ENCODE measurements at places on chromosomes 3 and 15.

DNA sequence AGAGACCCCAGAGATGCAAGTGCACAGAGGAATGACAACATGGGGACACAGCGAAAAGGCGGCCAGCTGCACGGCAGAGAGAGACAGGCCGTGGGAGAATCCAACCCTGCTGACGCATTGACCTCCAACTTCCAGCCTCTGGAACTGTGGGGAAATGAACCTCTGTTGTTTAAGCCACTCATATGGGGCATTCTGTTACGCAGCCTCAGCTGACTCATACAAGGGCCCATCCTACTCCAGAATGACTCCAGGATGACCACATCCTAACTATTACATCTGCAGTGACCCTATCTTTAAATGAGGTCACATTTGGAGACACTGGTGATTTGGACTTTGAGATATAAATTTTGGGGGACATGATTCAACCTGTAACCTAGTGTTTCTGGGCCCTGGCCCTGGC lies 44.0 kb downstream of the KLF15 start:
- DNase-seq = no peak

GRCh38 chr3:2082871-2083480 lies 15.7 kb upstream of the CNTN4 start:
- DNase-seq = no peak

DNA sequence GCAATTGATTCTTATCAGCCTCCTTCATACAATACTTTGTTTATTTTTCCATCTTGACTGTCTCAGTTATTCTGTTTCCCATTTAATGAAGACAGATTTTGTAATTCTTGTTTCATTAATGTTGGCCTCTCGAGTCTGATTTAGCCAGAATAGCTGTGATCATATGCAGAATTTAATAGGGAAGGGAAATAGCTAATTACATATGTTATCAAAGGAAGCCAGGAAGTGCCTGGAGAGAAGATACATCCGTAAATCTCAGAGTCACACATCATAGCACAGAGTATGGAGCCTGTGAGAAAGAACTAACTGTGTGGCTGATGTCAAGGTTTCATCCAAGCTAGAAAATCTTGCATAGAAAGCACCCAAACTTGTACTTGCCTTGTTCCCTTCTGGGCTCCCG lies 288.9 kb upstream of the SLCO3A1 start:
- no peak for DNase-seq

DNA sequence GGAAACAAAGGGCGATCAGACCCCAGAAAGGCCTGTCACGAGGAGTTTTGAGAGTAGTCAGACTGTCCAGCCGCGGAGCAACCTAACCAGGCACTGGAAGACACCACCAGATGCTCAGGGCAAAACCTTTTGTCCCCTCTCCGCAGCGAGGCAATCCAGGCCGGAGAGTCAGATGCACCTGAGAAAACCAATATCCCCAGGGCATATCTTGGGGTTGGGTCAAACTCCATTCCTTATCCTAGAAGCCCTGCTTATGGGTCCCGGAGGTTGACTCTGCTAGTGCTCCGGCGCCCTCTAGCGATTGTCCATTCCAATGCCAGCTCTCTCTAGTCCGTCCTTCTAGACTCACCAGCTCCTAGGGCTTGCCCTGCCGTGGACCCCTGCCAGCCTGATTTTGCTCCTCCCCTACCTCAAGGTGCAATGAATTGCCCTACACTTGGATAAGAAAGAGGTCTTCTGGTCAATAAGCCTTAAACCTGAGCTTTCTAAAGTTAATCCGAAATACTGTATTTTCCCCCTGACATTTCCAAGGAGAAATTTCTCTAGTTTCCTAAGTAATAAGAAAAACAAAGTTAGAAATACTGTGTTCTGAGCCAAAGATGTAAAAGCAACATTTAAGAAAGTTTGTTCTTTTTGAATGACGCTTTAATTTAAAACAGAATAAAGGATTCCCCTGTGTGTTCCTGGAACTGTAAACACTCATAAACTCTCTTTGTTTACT lies 5.5 kb downstream of the CPNE4 start:
- DNase-seq = no peak

GRCh38 chr15:94526071-94526689 lies 294.8 kb downstream of the MCTP2 start:
- no peak for DNase-seq

DNA sequence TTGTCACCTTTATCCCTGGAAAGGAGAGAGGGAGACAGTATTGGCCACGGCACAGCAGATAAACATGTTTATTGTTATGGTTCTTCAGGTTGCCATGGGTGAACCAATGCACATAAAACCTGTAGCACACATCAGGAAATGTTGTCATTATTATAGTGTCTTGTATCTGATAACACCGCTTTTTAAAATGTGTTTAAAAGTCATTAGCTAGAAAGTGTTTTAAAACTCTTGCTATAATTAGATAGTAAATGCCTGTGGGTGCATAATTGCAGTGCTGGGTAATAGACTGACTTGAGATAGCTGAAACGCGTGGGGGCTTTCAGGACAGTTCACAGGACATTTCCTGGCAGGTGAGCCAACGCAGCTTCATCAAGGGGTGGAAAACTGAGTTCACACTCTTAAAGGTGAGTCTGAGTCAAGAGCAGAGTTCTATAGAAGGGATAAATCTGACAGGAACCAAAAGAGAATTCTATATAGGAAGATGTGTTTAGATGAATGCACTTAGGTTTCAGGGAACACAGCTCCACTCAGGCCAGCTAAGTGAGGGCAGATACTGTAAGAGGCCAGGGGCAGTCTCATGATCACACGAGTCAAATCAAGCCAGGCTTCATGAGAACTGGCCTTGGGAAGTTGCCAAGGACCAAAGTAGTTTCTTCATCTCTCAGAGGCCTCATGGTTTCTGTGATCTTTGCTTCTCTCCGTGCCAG lies 35.6 kb upstream of the PPP4R2 start:
- no peak for DNase-seq

GRCh38 chr3:51544011-51544775 lies 5.7 kb downstream of the RAD54L2 start:
- DNase-seq = no peak

GRCh38 chr15:71242292-71242691 lies 127.0 kb downstream of the THSD4 start:
- DNase-seq = no peak

- no peak for DNase-seq
Measured at GRCh38 chr3:94548581-94549316, 485.9 kb downstream of the NSUN3 start.

DNA sequence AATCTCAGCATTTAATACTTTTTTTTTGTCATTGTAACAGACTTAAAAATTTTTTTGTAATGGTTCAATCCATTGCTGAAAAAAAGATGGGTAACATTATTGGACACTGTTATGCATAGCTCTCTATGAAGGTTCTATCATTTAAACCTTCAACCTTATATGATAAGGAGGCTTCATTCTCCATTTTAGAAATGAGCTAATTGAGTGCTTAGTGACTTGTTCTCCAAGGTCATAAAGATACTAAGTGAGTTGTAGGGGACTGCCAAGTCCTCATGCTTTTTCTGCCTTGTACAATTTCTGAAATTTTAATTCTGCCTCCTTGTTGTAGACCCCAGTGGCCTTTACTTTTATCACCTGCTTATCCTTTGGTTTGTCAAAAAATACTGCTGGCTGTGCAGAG lies 56.7 kb downstream of the MGA start:
- DNase-seq = no peak

DNA sequence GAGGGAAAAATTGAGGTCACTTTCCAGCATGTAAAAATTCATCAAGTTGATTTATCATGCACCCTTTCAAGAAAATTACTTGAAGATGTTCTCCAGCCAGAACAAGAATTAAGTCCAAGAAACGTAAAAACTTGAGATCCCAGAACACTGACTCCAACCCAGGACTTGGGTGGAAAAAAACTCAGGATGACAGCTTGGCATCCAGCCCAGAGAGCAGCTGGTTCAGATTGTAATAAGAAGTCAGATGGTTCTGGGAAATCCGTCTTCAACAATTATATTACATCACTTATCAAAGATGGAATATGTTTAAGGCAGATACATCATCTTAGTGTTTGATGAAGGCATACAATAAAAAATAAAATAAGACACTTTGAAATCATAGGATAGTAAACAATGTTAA lies 23.0 kb upstream of the DNAJC13 start:
- no peak for DNase-seq

DNA sequence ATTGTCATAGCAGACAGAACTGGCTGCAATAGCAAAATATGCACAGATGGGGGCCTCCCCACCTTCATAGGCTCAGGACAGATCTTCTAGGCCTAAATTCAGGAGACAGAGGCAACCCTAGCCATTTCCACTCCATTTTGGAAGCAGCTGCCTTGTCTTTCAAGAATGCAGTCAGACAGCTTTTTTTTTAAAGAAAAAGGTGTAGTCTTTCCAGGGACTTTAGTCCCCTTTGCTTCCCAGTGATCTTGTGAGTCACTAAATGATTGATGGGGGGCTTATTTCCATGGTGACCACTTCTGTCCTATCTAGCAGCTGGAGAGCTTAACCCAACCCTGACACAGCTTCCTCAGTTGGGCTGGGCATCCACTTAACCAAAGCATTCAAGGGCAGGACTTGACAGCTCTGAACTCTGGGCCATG lies 165.9 kb downstream of the TPRG1 start:
- DNase-seq = no peak

DNA sequence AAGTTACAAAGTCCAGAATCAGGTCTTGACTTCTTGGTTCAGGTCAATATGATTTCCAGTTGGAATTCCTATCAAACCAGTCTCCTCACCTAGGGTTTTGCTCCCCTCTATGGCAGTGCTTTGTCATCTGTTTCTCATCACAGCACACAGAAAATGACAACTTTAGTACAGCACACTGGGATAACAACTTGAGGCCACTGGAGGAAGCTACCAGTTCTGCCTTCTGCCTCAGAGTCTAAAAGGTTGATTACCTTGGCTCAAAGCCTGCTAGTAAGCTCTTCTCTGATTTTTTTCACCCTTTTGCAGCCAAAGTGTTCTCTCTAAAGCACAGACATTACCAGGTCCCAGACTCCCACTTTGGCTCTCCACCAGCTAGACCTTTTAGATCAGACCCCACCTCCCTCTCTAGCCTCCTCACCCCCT lies 24.8 kb upstream of the TRIM59 start:
- no peak for DNase-seq

DNA sequence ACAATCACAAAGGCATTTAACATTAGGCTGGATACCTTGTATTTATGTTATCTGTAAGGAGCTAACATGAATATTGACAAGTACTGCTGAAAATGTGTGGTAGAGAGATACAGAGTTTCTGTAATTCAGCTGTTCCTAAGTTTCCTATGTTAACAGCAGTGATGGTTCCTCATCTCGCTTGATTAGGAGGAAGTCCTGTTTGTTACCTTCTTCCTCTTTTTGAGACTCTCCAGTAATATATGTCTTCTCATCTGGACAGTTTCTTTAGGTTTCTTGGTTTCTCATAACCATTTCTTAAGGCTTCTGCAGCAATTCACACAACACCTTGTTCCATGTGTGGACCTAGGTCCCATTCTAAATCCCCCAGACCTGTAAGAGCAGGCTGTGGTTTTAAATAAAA lies 11.4 kb upstream of the PEX5L start:
- no peak for DNase-seq

- no peak for DNase-seq
Measured at GRCh38 chr15:72616491-72617210, 37.8 kb upstream of the GOLGA6B start.

DNA sequence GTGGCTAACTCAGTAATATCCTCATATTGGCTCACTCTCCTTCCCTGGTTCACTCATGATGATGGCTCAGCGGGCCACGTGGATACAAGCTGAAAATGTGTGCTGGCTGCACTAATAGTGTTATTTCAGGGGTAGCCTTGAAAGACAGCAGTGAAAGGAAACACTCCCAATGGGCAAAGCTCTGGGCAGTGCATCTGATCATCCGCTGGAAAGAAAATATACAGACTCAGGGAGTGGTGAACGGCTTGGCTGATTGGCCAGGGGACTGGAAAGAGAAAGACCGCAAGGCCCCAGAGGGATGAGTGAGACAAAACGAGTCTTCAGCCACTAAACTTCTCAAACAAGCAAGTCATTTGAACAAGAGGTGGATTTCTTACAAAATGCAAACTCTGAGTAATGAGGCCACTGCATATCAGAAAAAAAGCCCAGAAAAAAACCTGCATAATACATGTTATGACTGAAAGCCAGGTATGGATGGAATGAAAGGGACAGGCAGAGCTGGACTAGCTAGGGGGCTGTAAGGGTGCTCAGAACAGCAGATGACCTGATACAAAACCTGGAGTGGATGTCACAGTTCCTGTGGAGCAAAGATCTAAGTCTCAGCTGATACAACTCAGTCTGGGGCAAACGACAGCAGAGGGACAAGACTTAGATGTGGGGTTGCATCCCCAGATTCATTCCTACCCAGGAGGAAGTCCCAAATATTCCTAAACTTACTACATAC lies 33.3 kb downstream of the CMTM6 start:
- DNase-seq = no peak
